Fibroblast of skin of scalp (primary cell): ENCODE measurements at places on chromosomes 3 and 15.

GRCh38 chr15:38085114-38085513, 150.7 kb downstream of the TMCO5A start:
- DNase-seq: no peak

- no peak for DNase-seq
Observed at GRCh38 chr3:151843275-151843674, 29.4 kb downstream of the AADAC start.

DNA sequence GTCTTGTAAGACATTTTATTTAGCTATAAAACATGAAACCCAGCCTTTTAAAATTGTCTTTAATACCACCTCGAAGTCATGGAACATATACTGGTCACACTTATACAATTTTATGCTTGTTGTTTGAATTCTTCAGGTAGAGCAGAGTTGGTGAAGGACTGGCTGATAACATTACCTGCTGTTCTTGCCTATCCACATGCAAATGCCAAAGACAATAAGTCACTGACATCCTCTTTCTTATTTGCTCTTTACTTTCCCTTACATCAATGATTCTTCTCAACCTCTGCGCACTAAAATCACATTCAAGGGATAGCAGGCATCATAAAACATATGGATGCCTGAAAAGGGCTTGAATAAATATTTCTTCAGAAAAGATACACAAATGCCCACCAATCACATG, 392.5 kb upstream of the ATP11B start:
- DNase-seq: no peak

GRCh38 chr15:76336254-76337058, at the start of gene ISL2:
Gene ISL2, plus strand, starts transcription at chr15:76336773. Its CDS starts 111 bp downstream, at chr15:76336884.
- peak; percentile 92 for DNase-seq

GRCh38 chr3:59064276-59064675, 14.5 kb upstream of the CFAP20DC start:
- no peak for DNase-seq
